NCI-H2081 (cell line): ENCODE measurements at places on chromosomes 16 and 17.

- peak; percentile 68 for DNase-seq
These were observed at the start of gene FBXL16 for GRCh38 chr16:705431-706188. TSS of gene FBXL16 (minus strand) at chr16:705801. CDS start at chr16:697405, 8,396 bp downstream.

DNA sequence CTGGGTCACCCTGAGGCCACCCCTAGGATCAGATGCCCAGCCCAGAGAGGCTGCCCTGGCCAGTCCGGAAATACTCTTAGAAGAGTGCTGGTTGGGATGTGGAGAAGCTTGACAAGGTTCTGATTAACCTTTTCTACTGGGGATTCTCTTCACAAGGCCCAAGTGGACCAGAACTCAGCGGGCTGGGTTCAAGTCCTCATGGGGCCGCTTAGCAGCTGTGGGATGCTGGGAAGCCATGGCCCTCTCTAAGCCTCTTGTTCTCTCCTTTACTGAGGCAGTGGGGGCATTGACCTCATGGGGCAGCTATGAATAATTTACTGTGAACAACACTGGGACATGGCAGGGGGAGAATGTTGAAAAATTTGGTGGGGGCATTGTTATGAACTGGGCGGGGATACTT, 92.8 kb downstream of the CYLD start:
- DNase-seq = no peak

GRCh38 chr17:75854881-75855309, 240 bp downstream of the WBP2 start:
- no peak for DNase-seq

GRCh38 chr17:18004345-18004744, 31.7 kb downstream of the DRC3 start:
- peak; percentile 5 for DNase-seq

DNA sequence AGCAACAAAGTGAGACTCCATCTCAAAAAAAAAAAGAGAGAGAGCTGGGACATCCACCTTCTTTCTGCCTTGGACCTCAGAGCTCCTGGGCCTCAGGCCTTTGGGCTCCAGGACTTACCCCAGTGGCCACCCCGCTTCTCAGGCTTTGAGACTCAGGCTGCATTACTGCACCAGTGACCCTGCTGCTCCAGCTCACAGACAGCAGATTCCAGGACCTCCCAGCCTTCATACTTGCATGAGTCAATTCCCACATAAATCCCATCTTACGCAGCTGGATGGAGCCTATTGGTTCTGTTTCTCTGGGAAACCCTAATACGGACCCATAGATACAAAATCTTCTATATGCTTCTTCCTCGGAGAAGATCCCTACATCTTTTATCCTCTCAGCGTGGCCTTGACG, 2.1 kb upstream of the CEP295NL start:
- DNase-seq = no peak

DNA sequence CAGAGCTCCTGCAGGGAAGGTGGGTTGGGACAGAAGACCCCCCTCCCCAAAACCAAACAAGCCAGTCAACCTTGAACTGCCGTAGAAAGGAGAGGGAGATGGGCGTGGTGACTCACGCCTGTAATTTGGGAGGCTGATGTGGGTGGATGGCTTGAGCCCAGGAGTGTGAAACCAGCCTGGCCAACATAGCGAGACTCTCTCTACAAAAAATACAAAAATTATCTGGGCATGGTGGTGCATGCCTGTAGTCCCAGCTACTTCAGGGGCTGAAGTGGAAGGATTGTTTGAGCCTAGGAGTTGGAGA, 42.1 kb downstream of the NT5M start:
- DNase-seq = no peak
